Karpas-422 (cell line): ENCODE measurements at places on chromosomes 11 and 22. TPM values are rescaled to one million over a fixed set of nuclear protein-coding genes. Genes with fewer than 3 reads are reported as not detected.
A peak's percentile ranks its signal among the peaks of the same experiment; 100 is the strongest.

EHF gene
- not detected in 2 replicates for total RNA-seq

IL10RA gene
- total RNA-seq = 25.5 and 49.8 TPM in 2 replicates

GRCh38 chr11:83723999-83724398 lies 437.8 kb upstream of the CCDC90B start:
- DNase-seq = peak; percentile 90

DNA sequence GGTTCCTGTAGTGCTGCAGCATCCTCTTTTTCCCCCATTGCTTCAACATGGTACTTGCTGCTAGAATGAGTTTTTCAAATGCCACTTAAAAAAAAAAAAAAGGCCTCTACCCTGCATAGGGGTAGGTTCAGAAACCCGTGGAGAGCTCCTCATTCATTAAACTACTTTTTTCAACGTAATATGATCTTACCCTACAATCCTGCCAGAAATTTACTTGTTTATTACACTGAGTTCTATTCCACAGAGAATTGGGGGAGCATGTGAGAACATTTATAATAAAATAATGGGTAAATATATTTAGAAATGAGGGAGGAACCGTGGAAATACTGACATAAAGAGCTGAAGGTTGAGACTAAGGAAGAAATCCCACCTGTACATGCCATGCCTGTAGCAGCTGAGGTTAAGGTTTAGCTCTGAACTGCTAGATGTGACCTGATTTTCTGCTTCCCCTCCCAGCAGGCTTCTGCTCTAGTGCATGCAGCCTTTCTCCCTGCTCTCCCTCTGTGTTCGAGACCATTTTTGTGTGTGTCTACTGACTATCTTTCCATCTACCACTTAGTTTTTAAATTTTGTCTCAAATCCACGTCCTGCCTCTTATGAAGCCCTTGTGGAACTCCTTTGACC lies 225.7 kb downstream of the DDX10 start:
- no peak for DNase-seq

DNA sequence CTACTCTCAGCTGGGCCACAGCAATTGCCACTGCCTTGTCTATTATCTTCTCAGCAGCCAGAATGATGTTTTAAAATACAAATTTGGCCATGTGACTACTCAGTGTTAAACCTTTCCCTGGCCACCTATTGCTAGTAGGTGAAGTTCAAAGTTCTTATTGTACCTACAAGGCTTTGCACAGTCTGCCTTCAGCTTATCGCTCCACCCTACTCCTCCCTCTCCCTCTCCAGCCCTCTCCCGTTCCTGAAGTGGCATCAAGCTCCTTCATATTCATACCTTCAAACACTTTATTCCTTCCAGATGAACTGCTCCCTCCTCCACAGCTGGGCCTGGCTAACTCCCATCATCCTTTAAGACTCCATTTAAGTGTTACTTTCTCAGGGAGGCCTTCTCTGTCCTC lies 37.3 kb downstream of the OR10A6 start:
- DNase-seq = no peak
